ENCODE measurements at places on chromosomes 12 and 14.

- no peak for DNase-seq
Observed at GRCh38 chr14:93788293-93788542, at the start of gene PRIMA1. PRIMA1 (minus strand) TSS chr14:93788485; CDS start chr14:93787718, 767 bp downstream.

- DNase-seq = peak; percentile 66
Observed at GRCh38 chr14:86038387-86039042, 508.6 kb downstream of the FLRT2 start.

DNA sequence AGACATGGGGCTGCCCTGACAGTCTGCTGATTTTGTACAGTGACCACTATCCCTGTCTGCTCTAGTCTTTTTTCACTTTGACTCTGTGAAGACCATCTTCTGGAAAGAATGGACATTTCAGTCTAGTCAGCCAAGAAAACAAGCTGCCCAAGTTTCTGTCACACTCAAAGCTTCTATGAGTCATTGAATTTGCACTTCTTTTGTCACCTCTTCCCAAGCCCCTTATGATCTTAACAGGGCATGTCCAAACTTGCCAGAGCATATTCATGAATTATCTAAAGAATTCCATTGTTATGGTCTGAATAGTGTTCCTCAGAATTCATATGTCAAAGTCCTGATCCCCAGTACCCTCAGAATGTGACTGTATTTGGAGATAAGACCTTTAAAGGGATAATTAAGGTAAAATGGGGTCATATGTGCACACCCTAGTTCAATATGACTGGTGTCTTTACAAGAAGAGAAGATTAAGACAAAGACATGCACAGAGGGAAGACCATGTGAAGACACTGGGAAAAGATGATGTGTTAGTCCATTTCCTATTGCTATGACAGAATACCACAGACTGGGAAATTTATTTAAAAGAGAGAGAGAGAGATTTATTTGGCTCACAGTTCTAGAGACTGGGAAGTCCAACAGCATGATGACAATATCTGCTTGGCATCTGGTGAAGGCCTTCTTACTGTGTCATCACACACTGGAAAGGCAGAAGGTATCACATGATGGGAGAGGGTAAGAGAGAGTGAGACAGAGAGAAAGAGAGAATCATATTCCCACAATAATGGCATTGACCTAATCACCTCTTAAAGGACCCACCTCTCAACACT lies 242.6 kb downstream of the BTG1 start:
- DNase-seq = peak; percentile 60

DNA sequence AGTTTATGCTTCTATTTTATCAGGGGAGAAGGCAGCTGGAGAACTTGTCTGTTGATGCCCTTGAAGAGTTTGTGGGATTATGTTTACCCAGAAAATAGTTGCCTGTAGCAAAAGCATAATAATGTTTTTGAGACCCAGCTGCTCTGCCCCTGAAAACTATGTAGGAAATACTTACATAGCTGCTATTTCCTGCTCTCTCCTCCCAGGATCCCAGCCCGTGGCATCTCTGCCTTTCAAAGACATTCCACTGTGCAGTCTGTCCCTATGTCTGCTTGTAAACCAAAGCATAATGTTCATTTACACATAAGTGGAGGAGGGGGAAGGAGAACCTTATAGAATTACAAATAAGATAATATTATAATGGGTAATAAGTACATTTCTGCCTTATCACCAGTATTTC lies 198.7 kb downstream of the SYT1 start:
- DNase-seq = no peak
